ENCODE measurements at places on chromosomes 1 and 21.

DNA sequence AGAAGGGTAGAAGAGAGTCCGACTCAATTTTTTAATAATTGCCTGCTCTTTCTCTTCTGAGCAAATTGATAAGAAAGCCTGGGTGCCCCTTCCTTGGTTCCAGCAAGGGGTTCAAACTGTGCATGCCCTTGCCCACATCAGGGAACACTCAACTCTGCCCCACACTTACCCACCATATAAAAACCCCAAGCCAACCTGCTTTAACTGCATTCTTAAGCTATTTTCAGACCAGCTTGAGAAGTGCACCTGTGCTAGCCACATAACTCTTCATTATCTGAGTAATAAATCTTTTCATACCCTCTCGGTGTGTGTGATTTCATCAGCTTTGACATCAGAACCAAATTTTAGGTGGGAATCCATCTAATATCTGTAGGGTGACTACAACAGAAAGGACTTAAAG, 509.6 kb downstream of the MRPL39 start:
- DNase-seq: no peak

DNA sequence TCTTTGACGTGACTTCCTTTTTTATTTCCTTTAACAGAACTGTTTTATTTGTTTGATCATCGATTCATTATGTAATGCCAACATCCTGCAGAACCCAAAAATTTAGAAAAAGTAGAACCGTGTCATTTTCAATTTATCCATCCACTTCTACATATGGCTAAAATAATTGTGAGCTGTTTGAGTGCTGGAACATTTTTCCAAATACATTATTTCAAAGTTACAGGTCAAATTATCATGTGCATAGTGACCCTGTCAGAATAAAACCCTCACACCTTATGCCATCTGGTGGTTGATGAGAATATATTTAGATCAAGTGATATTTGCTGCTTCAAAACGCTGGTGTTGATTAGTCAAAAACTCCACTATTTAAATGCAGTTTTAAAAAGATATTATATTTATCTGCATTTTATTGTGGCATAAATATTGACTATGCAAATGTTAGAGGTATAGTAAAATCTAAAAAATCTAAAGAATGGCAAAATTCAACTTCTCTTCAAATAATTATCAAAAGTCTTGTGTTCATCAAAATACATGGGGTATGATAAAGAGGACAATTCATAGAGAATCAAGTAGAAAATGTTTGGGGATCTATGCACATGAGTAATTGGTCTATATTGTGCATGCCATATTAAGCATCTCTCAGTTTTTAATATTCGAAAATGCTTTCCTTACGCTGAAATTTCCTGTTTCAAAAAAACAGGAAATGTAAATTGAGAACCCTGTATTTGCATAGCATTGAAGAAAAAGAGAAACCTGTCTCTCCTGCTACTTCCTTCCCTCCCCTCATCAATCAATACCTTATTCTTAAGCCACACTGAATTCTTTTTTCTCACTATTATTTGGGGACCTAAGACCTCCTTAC, 39.7 kb downstream of the UBE2U start:
- no peak for DNase-seq

GRCh38 chr21:41429305-41429704, 3.3 kb downstream of the MX1 start:
- DNase-seq: no peak

- no peak for DNase-seq
These were observed 3.8 kb downstream of the CNR2 start for GRCh38 chr1:23909412-23909811.

- DNase-seq: no peak
These were observed 3.1 kb downstream of the IFNAR1 start for GRCh38 chr21:33327792-33328433.

- no peak for DNase-seq
These were observed 3.1 kb downstream of the CHML start for GRCh38 chr1:241637046-241637590.

GRCh38 chr1:168195199-168196135, 16.7 kb downstream of the TIPRL start:
- no peak for DNase-seq

GRCh38 chr1:41152622-41153044, 89.5 kb downstream of the SCMH1 start:
- DNase-seq: no peak

All from stimulated activated CD4-positive, alpha-beta T cell treated with anti-CD3 and anti-CD28 coated beads, TNF-alpha, amount 100 ng/mL, for 4 hours (primary cell).